ENCODE measurements at places on chromosomes 4 and X. TPM values are rescaled to one million over a fixed set of nuclear protein-coding genes. Genes with fewer than 3 reads are reported as not detected.

The MAGEA8 gene
- not detected for total RNA-seq

The GPR143 gene
- total RNA-seq: not detected

- no peak for DNase-seq
- no peaks in the 10 kb centered on the region for H3K4me1 ChIP-seq
- H3K4me3 ChIP-seq: no peak overlapping the region
- no peak overlapping the region for H3K27ac ChIP-seq
- no peaks in the 10 kb centered on the region for H3K27me3 ChIP-seq
Observed at GRCh38 chr4:62627671-62628070, 1427.5 kb downstream of the ADGRL3 start.

DNA sequence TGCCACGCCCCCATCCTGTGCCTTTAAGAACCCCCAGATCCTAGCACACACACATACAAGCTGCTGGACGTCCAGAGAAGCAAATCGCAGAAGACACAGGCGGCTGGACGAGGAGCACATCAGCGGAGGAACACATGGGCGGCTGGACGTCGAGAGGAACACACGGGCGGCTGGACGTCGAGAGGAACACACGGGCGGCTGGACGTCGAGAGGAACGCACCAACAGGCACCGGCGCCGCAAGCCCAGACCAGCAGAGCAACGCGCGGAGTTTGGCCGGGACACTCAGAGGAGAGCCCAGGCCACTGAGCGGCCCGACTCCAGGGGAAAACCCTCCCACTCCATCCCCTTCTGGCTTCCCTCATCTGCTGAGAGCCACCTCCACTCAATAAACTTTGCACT lies 17.2 kb downstream of the ZCCHC13 start:
- no peak for DNase-seq
- no peak overlapping the region for H3K27ac ChIP-seq
- no peak overlapping the region for H3K4me3 ChIP-seq
- H3K36me3 ChIP-seq: no peaks in the 10 kb centered on the region
- no peaks in the 10 kb centered on the region for H3K27me3 ChIP-seq

DNA sequence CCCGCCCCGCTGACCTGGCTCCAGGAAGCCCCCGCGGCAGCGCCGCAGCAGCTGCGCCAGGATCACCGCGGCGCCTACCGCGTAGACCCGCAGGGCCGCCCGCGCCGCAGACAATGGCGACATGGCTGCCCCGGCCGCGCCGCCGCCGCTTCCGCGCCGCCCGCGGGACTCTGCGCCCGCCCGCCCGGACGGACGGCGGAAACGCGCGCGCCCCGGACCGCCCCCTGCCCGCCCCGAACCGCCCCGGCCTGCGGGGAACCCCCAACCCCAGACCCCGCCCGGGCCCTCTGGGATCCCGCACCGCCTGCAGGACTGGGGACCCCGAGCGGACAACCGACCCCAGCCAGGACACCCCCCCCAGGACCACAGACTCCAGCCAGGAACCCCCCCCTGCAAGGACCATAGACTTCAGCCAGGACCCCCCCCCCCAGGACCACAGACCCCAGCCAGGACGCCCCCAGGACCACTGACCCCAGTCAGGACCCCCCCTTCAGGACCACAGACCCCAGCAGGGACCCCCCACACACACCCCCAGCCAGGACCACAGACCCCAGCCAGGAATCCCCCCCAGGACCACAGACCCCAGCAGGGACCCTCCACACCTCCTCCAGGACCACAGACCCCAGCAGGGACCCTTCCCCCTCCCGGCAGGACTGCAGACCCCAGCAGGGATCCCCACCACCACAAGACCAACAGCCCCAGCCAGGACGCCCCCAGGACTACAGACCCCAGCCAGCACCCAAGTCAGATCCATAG lies at the start of the genes DHRSX and ZBED1:
DHRSX (minus strand) TSS at position 174 of the 756 bp plus-strand sequence; CDS start at position 123, 51 bp downstream.
ZBED1 (minus strand) TSS at position 174 of the 756 bp plus-strand sequence. CDS start 10,257 bp downstream, outside the sequence.
- peak within 1 kb of the TSS; percentile 82 for H3K4me3 ChIP-seq
- peaks cover 31% of the 10 kb centered on the region for H3K4me1 ChIP-seq
- DNase-seq: peak; percentile 63
- H3K27me3 ChIP-seq: no peaks in the 10 kb centered on the region
- peak within 1 kb of the TSS; percentile 74 for H3K27ac ChIP-seq
- H3K36me3 ChIP-seq: peaks cover 14% of the 10 kb centered on the region

The TMEM271 gene
- total RNA-seq: not detected

DNA sequence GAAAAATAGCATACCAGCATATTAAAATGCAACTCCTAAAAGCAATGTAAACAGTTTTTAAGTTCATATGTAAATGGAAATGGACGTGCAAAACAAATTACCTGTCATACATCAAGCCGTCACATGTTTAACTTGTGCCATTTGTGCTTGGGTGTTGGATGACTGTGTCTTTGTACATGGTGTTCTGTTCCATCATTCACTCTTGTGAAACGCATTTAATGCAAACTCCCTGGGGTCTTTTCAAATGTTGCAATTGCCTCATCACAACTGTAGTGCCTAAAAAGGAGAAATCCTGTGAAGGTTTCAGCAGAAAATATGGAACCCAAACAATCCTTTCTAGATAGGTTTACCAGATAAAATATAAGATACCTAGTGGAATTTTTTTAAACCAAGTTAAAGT lies 52.4 kb downstream of the PHOX2B start:
- H3K4me3 ChIP-seq: no peak overlapping the region
- no peak for DNase-seq
- no peaks in the 10 kb centered on the region for H3K4me1 ChIP-seq
- H3K36me3 ChIP-seq: no peaks in the 10 kb centered on the region
- H3K27me3 ChIP-seq: peaks cover 3% of the 10 kb centered on the region
- no peak overlapping the region for H3K27ac ChIP-seq

The DCAF4L1 gene
- 0.22 TPM for total RNA-seq
